Muscle of arm (tissue), 14 donors: ENCODE measurements at places on chromosomes 5 and 9. TPM values are rescaled to one million over a fixed set of nuclear protein-coding genes. Genes with fewer than 3 reads are reported as not detected.

- DNase-seq, result no peak
Measured at GRCh38 chr5:151592855-151593408, 1.8 kb upstream of the FAT2 start.

- no peak for DNase-seq
Measured at GRCh38 chr9:13446286-13446937, 166.9 kb upstream of the MPDZ start.

Gene IL4
- not detected for polyA plus RNA-seq

Gene LHX2
- not detected for polyA plus RNA-seq

GRCh38 chr5:136037001-136037705 lies 8.4 kb downstream of the TGFBI start:
- no peak for DNase-seq

DNA sequence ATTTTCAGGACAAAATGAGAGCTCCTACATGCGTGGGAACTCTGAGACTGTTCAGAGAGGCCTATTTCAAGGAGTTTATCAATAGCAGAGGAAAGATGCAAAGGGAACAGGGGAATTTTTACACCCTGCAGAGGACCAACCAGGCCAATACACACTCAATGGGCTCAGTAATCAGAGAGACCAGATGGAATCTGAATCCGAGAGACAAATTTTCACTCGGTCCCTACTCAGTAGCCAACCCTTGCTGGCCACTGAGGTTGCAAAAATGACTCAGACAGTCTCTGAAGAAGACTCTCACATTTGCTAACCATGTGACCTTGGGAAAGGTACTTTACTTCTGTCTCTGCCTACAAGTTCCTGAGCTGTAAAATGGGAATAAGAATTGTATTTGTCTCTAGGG lies 479.4 kb downstream of the CDK5RAP2 start:
- DNase-seq, result no peak

DNA sequence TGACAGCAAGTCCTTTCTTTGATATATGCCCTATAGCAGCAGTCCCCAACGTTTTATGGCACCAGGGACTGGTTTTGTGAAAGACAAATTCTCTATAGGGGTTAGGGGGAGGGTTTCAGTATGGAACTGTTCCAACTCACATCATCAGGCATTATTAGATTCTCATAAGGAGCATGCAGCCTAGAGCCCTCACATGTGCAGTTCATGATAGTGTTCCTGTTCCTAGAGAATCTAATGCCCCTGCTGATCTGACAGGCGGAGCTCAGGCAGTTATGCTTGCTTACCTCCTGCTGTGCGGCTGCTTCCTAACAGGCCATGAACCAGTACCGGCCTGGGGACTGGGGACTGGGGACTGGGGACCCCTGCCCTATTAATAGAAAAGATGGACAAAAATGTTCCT lies 2.7 kb upstream of the RAPGEF6 start:
- DNase-seq, result no peak

Gene TDRD7
- 5.7 TPM for polyA plus RNA-seq
